ENCODE measurements at places on chromosomes 7 and 10. TPM values are rescaled to one million over a fixed set of nuclear protein-coding genes. Genes with fewer than 3 reads are reported as not detected.
A peak's percentile ranks its signal among the peaks of the same experiment; 100 is the strongest.

GRCh38 chr10:52609626-52610240 lies 162.9 kb downstream of the MBL2 start:
- DNase-seq: no peak
- H3K27me3 ChIP-seq: no peaks in the 10 kb centered on the region
- H3K36me3 ChIP-seq: no peaks in the 10 kb centered on the region
- H3K4me3 ChIP-seq: no peak overlapping the region
- no peaks in the 10 kb centered on the region for H3K4me1 ChIP-seq

Gene PARD3
- 0.32 TPM for total RNA-seq

DNA sequence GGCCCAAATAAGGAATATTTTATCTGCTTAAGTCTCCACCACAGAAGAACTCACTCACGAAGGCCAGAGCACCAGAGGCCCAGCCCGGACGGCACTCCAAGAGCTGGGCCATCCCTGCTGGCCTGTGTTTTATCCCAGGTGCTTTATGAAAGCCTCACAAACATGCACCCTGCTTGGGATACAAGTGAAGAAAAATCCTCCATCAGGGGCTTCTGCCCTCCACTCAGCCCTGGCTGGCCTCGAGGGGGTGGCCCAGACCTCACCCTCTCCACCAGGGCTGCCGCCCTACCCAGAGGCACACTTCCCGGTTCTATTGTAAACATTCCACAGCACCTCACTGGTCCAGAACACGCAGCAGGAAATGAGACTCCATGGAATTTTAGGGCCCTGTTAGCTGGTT lies 19.8 kb upstream of the DNAAF5 start:
- no peaks in the 10 kb centered on the region for H3K4me1 ChIP-seq
- no peak for DNase-seq
- H3K27me3 ChIP-seq: no peaks in the 10 kb centered on the region

DNA sequence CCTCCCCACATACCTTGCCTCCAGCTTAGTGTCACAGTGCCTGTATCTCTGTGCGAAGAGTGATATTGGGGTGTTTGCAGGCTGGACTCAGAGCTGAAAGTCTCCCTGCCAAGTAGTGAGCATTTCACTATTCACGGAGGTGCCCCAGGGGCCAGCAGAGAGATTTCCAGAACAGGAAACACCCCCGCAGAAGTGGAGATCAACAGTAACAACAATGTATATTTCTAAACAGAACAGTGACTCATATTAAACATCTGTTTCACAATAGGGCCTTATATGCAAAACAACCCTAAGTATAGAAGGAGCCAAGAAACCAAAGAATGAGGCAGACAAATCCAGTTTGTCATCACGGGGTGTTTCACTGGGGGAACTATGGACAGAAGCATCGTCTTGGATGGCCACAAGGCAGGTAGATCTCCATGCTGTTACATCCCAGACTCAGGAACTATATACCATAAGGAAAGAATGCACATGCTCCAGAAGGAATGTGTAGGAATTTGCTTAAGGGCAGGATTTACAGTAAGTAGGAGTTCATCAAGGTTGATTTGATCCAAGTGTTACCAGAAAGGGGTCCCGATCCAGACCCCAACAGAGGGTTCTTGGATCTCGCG lies 29.3 kb upstream of the CCL24 start:
- H3K27me3 ChIP-seq: no peaks in the 10 kb centered on the region
- H3K36me3 ChIP-seq: peaks cover 2% of the 10 kb centered on the region
- no peak for DNase-seq
- H3K27ac ChIP-seq: peak overlapping the region; percentile 60
- H3K4me3 ChIP-seq: no peak overlapping the region

Measured in T-helper 17 cell (primary cell).